ENCODE measurements at places on chromosomes 11 and 22.
A peak's percentile ranks its signal among the peaks of the same experiment; 100 is the strongest.

- DNase-seq, result no peak
Measured at GRCh38 chr22:32531228-32531627, 56.6 kb downstream of the FBXO7 start.

DNA sequence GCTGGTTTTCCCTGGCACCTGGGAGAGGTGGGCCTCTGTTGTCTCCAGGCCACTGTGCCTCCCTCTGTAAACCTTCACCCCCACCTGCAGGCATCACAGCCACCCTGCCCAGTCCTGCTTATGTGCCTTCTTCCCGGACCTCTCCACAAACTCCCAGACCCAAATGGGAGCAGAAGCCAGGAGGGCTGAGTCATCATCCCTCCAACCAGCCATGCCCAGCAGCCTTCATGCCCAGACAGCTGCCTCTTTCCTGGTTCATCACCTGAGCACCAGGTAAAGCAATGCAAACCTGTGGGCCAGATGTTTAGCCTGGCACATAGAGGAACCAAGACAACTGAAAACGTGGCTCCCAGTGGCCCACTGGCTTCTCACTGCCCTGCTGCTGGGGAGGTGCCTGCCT, 2.1 kb upstream of the TMPRSS4 start:
- DNase-seq, result no peak

GRCh38 chr22:34781681-34782080, 284.3 kb upstream of the ISX start:
- DNase-seq, result no peak

GRCh38 chr11:65797711-65798110, 10.8 kb downstream of the OVOL1 start:
- no peak for DNase-seq

DNA sequence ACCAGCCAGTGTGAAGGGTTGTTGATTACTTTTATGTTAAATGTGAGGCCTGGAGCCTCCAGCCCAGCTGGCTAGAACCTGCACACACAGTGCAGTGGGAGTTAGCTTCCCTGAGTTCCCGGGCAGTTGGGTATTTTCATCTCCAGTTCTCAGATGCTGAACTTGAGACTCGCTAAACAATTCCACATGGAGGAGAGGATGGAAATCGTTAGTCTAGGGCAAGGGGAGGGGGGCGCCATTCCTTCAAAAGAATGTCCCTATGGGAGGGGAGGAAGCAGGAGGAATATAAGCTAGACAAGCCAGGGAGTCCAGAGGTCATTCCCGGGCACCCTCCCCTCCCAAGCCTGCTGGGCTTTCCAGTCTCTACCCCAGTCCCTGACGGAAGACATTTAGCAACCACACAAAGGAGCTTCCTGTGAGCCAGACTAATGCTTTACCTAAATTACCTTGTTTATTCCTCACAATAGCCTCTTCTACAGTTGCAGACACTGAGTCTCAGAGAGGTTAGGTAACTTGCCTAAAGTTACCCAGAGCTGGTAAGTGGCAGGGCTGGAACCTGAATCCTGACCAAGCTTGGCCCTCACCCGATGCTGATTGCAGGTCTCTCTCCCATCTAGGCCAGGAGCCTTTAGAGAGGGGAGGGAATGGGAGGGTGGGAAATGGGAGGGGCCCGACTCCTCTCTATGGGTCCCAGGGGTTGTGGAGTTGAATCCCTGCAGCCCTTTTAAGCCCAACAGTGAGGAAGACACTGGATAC, 1.9 kb upstream of the TSKU start:
- no peak for DNase-seq

- DNase-seq, result no peak
Measured at GRCh38 chr11:62264004-62264403, 6.0 kb upstream of the SCGB2A2 start.

DNA sequence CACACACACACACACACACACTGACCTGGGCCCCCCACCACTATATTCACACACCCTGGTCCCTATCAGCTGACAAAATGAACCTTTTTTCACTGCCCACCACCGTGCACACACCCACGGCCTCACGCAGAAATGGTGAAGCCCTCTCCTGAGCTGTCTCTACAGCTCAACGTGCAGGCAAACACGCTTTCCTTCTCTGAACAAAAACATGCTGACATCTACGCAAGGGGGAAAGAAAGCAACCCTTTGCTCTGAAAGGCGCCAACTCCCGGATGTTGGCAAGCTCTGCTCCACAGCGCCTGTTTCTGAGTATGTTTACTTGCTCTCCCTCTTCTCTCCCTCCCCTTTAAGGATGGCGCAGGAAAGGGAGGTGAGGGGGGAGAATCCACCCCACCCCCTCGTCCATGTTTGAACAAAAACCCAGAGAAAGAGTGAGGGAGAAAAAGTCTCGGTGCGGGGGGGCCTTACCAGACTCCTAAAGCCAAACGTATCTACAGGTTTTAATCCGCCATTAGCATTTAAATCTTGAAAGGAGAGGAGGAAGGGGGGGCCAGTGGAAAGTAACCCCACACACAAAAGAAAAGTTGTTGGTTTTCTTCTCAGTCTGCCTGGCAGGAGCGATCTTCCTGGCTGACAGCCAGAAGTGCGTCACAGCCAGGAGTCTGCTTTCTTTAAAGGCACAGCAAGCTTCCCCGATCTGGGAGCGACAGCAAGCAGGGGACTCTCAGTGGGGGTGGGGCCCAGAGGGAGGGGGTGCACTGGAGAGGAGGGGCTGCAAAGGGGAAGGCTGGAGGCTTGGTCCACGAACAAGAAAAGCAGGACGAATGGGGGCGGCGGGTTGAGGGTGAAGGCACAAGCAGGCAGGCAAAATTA, 39.6 kb downstream of the NUMA1 start:
- DNase-seq, result peak; percentile 78

DNA sequence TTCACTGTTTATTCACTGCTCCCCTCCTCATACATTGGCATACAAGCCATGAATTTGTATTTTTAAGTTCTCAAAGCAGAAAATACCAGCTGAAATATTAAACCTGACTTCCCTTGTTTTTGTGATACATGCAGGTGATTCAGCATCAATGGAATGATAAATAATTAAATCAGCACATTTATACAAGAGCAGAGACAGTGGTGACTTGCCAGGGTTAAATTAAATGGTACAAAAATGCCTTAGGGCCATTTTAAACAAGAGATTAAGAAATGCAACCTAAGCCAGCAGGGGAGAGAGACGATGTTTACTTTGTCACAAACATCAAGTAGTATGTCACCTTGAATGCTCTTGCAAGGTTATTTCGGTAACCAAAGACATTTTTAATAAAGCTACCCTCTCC, 95.9 kb upstream of the DDI1 start:
- DNase-seq, result no peak

DNA sequence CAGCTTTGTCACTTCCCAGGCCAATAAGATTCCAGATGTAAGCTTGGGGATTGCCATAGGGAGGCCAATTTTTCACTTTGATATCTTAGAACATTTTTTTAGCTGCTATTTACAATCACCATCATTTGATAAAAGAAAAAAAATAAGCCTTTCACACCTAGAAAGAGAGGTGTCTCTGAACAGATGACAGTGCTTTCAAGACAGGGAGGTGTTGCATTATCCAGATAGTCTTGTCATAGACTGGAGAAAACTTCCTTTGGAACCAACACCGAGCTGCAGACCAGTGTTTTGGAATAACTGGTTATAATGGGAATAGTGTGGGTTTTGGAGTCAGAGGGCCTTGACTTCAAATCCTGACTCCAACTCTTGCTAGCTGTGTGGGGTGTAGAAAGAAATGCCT, 101.0 kb downstream of the SLC1A2 start:
- no peak for DNase-seq

DNA sequence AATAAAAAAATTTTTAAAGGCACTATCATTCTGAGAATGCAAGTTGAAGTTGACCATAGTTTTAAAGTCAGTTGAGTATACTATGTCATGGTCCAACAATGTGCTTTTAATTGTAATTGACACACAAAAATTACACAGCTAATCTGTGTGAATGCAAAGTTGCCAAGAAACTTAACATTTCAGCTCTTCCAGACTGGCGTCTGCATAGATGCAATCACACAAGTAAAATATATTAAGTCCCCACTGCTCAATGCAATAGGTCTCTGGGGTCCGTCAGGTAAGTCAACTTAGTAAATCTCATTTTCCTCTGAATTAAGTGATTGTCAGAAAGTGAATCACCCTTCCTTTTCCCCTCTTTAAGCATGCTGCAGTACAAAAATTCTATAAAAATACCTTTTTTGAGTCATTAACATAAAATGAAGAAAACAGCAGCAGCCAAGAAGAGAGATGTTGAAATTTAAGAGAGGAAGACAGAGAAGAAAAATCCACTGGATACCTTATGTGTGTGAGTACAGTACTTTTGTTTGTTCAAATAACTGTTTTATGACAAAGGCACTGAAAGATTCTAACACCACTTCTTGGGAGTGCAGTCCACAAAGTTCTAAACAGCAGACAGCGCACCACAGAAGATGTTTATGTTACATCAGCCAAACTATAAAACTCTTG, 5.1 kb downstream of the FZD4 start:
- no peak for DNase-seq

Measured in activated naive CD4-positive, alpha-beta T cell treated with anti-CD3 and anti-CD28 coated beads, Interleukin-2, amount 50 U/mL, for 16 hours (primary cell).